ENCODE measurements at places on chromosomes 13 and 19.

- no peak for DNase-seq
These were observed 45.3 kb upstream of the ZDHHC20 start for GRCh38 chr13:21504379-21504778.

DNA sequence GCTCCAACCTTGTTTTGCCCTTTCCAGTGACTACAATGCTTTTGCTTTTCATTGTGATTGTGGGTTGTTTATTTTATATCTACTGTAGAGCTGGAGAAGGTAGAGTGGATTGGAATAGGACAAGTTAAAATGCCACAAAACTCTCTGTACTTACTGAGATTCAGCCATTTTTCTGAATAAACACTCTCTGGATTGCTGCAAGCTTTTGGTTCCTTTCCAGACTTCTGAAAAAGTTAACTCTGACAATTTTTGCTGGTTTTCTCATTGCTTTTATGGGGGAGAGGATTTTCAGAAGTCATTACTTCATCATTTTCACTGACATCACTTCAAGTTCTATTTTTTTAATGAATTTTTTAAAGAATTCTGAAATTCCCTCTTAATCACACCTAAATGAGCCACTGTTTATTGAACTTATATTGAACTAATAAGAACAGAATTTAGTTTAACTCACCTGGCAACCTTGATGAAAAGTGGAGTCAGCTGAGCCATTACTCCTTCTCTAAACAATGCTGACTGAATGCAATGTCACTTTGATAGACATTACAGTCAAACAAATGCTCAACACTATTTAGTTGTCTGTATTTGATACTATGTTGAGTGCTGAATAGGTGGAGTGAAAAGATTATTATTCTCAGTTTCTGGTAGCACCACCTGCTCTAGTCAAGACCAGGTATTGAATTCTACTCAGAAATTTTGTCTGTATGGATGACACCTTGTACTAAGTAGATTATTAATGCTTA lies 303.5 kb downstream of the DLEU7 start:
- no peak for DNase-seq

GRCh38 chr13:114049026-114049425 lies 75.2 kb upstream of the C13orf46 start:
- peak; percentile 68 for DNase-seq

- no peak for DNase-seq
These were observed 203.6 kb upstream of the NBEA start for GRCh38 chr13:34738254-34738992.

- DNase-seq = no peak
These were observed 13.8 kb downstream of the RCBTB1 start for GRCh38 chr13:49571299-49572240.

GRCh38 chr13:53622456-53622855 lies 593.8 kb downstream of the OLFM4 start:
- no peak for DNase-seq

DNA sequence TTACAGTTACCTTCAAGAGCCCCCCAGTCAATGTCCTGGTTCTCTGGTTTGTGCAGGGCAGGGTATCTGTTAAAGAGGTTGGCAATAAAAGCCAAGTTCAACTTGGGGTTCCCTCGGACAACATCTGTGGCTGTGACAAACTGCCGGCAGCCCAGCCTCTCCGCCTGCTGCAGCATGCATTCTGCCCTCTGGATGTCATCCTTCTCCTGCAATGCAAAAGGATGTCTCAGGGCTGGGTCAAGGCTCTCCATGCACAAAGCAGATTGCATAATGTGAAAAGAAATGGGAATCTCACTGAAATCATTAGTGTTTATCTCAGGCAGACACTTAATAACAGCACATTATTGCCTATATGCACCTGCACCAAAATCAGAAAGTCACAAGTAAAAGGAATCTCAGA lies 35.1 kb downstream of the LCP1 start:
- no peak for DNase-seq

DNA sequence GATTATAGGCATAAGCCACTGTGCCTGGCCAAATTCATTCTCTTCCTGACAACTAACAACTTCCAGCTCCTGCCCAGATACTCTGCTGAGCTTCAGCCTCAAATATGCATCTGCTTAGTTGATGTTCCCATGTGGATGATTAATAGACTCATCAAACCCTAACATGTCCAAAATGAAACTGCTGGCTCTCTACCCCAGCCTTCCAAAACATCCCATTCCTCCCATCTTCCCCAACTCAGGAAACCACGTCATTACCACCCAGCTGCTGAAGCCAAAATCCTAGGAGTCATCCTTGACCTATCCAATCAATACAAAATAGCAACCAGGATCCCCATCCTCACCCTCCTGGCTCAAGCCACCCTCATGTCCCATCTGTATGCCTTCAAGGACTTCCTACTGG lies 20.9 kb downstream of the POU2F2 start:
- no peak for DNase-seq

GRCh38 chr19:1768248-1768647 lies 14.9 kb downstream of the ONECUT3 start:
- no peak for DNase-seq

GRCh38 chr13:36067746-36068381 lies 63.3 kb downstream of the DCLK1 start:
- no peak for DNase-seq

DNA sequence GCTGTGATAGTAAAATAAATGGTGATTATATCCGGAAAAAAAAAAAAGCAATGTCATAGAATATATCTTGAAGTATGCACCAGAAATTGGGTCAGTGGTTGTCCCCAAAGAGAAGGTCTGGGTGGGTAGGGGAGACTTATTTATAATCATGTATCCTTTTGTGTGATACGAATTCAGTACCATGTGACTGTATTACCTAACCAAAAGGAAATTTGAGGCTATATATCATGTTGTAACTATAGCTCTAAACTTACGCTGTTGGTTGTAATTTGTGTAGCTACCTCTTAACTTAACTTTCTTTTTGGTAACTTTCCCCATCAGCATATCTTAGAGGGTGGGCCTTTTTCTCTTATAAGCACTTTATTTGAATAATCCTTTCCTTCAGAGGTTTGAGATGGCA lies 25.2 kb upstream of the KCTD4 start:
- no peak for DNase-seq

GRCh38 chr19:49921871-49922795 lies 6.9 kb upstream of the ATF5 start:
- DNase-seq = no peak

DNA sequence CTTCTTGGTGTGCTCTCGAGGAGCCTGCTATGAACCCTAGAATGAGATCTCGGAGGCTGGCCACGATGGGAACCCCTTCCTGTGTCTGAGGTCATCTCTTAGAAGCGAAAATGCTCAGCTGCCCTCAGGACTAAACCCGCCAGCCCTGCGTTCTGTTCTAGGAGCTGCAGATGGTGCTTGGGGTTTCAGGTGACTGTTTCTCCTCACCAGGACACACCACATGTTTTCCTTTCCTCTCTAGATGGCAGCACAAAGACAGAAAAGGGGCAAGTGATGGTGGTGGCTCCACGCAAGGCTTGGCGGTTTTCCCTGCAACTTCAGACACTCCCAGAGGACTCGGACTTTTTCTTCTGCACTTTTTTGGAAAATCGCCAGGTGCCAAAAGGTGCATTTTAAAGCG lies 60.1 kb downstream of the RNASEH2B start:
- DNase-seq = no peak

GRCh38 chr13:45333251-45333976 lies 7.6 kb downstream of the TPT1 start:
- no peak for DNase-seq

GRCh38 chr19:996051-996838 lies 4.0 kb upstream of the GRIN3B start:
- DNase-seq = peak; percentile 69

DNA sequence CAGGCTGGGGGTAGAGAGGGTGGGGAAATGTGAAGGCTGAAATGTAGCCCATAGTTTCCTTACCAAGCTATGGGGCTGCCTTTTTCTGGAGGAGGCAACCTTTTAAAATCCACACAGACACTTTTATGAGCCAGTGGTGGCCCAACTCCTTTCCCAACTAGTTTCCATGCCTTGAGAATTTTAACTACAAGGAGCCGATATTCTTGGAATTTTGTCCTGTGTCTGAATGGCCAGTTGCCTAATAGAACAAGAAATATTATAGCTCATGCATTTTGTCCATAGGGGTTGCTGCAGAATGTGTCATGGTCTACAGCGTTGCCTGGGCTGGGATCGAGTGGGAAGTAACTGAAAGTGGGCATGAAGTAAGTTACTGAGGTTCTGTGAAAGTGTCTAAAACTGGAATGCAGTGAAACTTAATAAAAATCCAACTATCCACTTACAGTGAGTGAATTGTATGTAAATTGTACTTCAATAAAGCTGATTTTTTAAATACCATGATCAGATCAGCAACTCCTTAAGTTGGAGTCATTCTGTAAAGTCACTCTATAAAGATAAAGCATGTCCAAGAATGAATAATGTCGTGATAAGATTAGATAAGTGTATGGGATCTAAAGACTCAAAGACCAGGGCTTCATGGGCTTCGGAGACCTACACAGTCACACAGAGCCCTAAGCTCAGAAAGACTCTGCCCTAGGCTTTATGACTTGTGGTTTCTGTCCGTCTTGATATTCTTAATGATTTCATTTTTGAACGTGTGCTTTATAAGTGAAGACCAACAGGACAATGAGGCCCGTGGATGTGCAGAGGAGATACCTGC lies 122.6 kb upstream of the FNDC3A start:
- DNase-seq = no peak

GRCh38 chr13:47503475-47503874 lies 497.6 kb downstream of the SUCLA2 start:
- no peak for DNase-seq

- DNase-seq = no peak
These were observed 43.9 kb upstream of the TSC22D1 start for GRCh38 chr13:44620057-44620456.

DNA sequence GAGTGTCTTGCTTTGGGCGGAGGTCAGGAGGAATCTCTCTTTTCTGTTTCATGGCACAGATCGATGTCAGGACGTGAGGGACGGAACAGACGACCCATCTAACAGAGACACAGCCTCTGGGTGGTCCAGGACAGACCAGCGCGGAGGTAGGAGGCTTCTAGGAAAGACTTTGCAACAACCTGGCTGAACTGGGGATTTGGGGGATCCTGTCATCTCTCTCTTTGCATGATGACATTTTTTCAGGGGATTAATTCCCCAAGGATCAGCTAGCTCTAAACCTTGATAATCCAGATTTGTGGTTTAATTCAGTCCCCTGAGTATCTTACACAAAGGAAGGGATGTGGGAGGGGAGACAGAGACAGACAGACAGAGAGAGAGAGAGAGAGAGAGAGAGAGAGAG lies 14.4 kb downstream of the CABP5 start:
- no peak for DNase-seq

DNA sequence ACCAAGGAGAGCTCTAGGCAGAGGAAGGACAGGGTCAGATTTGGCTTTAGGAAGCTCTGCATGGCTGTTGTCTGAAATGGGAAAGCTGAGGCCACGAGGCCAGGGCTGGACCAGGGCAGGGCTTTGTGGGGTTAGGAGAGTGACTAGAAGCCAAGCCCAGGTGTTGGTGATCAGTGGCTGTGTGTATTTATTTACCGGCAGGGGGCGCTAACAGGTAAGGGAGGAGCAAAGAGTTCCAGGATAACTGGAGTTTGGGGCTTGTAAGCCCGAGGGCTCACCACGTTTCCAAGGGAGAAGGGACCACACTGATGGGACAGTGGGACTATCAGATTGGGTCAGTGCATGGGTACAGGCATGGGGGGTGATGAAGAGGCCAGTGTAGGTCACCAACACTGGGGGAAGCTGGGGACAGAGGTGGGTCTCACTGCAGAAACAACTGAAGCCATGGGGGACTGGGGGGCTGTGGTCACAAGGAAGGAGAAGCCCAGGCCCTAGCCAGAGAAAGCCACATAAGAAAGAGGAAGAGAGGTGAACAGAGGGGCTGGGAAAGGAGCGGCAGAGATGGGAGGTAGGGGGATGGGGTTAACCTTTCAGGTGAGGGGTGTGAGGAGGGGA lies 3.9 kb downstream of the TMEM147 start:
- DNase-seq = peak; percentile 45

DNA sequence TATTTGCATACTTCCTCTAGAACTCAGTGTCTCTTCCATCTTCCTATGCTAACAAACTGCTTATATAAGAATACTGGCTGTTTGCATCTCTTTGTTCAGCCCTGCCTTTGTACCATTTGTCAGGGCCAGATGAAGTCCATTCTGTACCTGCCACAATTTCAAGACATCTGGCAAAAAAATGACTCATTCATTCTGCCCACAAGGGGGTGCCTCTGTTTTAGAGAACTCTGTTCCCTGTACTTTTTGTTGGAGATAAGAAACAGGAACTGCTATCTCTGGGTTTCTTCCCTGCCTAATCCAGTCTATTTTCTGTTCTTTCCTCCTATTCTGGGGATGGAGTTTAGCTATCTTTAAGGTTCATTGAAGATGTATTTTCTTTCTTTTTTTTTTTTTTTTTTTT lies 23.0 kb downstream of the ZNF568 start:
- DNase-seq = no peak

GRCh38 chr13:81762449-81762848 lies 1421.5 kb upstream of the SPRY2 start:
- DNase-seq = no peak

GRCh38 chr13:84129966-84130365 lies 247.7 kb upstream of the SLITRK1 start:
- DNase-seq = no peak

DNA sequence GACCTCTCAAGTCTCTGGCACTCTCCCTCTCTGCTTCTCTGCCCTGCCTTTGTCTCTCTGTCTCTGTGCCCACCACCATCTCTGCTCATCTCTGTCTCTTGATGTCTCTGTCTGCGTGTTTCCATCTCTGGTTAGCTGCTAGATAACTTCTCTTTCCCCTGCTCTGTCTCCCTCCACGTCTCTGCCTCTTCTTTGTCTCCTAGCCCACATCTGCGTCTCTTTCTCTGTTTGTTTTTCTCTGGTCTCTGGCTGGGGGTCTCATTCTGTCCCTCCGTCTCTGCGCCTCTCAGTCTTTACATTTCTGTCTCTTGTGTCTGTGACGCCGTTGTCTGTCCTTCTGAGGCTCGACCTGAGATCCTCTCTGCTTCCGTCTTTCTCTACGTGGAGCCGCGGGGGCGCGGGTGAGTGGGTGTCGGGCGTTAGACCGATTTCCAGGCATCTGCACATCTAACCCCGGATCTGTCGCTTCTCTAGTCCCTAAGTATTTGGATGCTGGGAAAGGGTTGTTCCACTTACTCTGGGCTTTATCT lies 386 bp downstream of the GIPR start:
- DNase-seq = peak; percentile 45

DNA sequence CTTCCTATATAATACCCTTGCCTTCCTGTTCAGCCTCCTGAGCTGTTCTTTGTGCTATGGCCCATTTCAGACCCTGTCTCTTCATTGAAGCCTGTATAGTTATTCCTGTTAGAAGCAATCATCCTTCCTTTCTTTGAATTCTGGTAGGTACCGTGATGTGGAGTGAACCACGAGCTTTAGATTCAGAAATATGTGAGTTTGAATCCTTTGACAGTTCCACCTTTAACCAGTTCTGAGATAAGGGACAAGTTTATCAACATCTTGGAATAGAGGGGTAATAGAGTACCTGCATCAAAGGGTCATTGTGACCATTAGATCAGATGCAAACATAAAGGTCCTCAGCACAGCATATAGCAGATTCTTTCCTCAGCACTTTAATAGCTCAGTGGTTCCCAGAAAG lies 12.3 kb upstream of the CXCL17 start:
- DNase-seq = no peak

All from activated naive CD4-positive, alpha-beta T cell treated with anti-CD3 and anti-CD28 coated beads, Interleukin-2, amount 50 U/mL, for 16 hours (primary cell).